ENCODE measurements at places on chromosomes 16 and 17.

- DNase-seq: no peak
These were observed 19.7 kb downstream of the TMEM235 start for GRCh38 chr17:78250891-78251772.

GRCh38 chr16:3677994-3678393 is 23.5 kb downstream of the DNASE1 start:
- no peak for DNase-seq

DNA sequence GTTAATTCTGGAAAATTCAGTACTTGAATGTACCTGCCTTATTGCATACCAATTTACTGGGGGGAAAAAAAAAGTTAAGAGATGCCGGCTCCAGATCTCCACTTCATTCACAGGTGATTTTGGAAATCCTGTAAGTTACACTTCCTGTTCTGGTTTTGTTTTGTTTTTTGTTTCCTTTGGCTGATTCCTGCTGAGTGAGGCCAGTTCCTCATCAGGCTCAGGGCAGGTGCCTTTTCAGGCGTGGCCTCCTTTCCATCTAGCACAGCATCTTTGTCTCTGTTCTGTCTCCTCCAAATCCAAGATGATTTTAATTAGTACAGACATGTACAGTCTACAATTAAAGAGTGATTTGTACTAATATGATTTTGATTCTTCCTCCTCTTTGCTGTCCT is 19.2 kb downstream of the CYB561 start:
- no peak for DNase-seq

DNA sequence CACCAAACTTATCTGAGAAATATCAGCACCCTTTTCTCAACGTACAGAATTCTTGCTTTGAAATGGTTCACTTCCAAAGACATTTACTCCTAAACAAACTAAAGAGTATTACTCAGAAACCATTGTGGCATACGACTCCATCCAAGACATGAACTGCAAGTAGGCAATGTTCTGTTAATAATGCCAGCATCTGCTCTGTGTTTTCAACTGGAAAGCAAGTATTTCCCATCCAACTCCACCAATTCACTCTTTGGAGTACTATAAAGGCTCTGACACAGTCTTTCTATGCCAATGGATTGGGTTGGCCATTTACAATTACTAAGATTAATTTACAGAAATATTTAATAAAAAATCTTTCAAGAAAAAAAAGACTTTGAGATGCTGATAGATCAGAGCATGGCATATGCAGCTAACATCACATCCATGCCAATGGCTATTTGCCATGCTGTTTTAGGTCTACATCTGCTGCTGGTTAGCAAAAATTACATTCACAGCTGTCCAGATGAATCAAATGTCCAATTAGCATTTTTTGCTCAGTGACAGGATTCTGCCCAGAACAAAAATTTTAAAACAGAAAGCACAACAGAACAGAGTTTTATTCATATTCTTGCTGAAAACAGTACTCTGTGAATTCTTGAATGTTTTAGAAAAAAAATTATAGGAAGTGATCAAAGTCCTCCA is 65.9 kb upstream of the HLF start:
- no peak for DNase-seq

DNA sequence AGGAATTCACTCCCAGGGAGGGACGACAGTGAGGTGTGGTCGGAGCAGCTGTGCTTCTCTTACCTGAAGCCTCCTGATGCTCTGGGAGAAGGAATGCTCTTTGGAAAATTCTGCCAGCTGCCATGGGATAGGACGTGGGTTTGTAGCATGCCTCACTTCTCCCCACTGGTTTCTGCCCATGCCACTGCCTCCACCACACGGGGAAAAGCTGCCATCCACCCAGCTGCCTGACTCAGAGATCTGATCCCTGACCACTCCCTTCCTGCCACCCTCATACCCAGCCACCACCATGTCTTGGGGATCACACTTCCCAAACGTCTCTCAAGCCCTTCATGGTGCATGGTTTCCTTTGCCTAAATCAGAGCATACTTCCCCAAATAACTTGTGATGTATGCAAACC is 80.0 kb downstream of the CPPED1 start:
- no peak for DNase-seq

GRCh38 chr16:21163576-21163975 is 5.1 kb downstream of the LDAF1 start:
- DNase-seq: no peak

DNA sequence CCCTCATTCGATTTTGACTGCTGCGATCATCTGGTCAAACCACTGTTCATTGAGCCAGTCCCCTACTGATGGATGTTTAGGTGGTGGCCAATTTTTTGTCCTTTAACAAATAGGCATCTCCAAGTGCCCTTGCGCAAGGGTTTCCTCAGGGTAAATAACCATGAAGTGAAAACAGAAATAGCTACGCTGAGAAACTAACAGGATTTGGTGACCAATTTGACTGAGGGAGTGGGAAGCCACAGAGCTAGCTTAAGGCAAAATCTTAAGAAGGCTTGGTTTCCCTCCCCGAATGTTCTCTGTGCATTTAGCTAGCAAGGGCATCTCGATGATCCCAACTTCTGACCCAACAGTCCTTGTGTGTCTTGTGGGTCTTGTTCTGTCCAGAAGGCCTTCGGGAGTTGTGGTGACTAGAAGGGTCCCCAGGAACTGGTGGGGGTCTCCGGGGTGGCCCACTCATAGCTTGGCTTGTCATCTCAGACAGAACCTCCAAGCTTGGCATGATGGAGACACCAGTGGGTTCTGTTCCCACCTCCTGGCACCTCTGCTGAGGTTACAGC is 117.2 kb downstream of the SOCS1 start:
- DNase-seq: no peak

GRCh38 chr17:1005361-1005946 is 8.5 kb downstream of the TIMM22 start:
- DNase-seq: no peak

DNA sequence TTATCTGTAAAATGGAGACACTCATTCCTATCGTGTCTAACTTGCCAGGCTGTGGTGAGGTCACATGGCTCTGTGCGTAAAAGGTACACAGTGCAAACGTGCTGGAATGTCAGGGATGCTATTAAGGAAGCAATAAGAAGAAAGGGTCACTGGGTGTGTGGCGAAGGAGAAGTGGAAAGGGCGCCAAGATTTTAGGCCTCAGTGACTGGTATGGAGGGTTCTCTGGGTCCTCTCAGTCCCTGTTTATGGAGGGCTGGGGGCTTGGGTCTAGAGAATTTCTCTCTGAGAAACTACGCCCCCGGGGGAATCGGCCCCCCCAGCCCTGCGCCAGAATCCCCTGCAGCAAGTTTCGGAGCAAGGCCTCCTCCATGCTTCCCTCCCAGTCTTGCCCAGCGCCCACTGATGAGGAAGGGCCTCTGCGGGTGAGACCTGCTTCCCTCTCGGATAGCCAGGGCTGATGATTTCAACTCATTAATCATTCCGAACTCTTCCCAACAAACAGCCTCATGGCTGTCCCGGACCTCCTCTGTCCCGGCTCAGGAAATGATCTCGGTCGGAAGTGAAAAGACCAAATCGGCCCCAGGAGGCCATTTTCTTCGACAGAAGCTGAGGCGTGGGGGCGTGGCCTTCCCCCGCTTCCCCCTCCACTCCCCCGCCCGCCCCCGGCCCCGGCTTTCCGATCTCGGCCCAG is 1.2 kb upstream of the HEXIM1 start:
- DNase-seq: no peak

- no peak for DNase-seq
These were observed 650 bp downstream of the KIAA0753 start for GRCh38 chr17:6639586-6640535.

GRCh38 chr17:3974138-3974687 is 10.0 kb upstream of the ATP2A3 start:
- no peak for DNase-seq

- DNase-seq: no peak
These were observed 9.5 kb downstream of the ACSF3 start for GRCh38 chr16:89103156-89103555.

GRCh38 chr17:44220213-44221083 is 973 bp upstream of the UBTF start:
- DNase-seq: no peak

GRCh38 chr17:38749223-38750043 is 1.3 kb upstream of the PCGF2 start:
- no peak for DNase-seq

DNA sequence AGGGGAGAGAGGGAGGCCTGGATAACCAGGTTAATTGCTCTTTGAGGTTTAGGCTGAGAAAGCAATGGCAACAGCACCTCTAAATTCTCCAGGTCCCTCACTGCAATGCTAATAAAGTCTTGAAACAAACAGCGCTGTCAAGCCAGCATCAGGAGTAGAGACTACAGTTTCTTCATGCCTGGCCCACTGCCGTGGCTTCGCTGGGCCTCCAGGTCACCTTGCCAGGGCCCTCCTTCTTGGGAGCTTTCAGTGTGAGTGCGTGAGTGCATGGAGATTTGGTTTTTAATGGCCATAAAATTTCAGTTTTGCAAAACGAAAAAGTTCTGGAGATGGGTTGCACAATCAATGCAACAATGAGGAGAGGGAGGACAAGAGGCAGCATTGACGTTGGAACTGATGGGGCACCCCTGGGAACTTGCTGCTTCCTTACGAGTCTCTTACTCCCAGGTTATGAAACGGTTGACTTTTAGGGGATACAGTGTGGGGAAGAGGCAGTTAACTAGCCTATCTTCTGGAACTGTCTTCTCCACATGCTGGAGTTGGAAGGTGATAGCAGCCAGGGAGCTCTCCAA is 229.4 kb downstream of the XYLT1 start:
- DNase-seq: no peak

DNA sequence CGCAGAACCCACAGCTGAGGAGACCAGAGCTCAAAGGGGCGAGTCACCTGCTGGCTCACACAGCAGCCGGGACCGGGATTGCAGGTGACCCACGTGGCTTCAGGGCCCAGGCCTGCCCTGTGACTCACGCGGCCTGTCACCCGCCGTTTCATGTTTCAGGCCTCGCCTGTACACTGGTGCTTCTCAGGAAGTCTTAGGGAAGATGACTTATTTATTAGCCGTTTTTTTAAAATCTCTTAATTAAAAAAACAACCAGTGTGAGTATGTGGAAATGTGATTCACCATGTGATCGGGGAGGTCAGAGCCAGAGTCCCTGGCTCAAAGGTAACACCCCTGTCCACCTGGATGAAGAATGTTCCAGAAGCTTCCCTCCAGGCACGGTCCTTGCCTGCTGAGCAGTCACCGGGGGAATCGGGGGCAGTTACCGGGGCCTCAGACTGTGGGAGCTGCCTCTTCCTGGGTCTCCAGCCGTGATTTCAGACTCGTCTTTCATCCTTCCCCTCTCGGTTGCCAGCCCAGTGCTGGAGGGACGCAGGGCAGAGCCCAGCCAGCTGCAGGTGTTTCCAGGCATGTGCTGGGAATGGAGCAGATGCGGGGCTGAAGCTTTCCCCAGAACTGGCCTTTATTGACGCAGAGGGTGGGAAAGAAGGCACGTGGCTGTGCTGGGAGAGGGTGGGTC is 49.3 kb downstream of the CMIP start:
- DNase-seq: no peak

- DNase-seq: no peak
These were observed 711 bp downstream of the ALYREF start for GRCh38 chr17:81890447-81891302.

GRCh38 chr16:17423221-17423620 is 47.5 kb downstream of the XYLT1 start:
- DNase-seq: no peak

- DNase-seq: no peak
These were observed 1.8 kb downstream of the ZBTB4 start for GRCh38 chr17:7477392-7478275.

GRCh38 chr16:65815707-65816106 is 550.8 kb upstream of the CDH5 start:
- no peak for DNase-seq

DNA sequence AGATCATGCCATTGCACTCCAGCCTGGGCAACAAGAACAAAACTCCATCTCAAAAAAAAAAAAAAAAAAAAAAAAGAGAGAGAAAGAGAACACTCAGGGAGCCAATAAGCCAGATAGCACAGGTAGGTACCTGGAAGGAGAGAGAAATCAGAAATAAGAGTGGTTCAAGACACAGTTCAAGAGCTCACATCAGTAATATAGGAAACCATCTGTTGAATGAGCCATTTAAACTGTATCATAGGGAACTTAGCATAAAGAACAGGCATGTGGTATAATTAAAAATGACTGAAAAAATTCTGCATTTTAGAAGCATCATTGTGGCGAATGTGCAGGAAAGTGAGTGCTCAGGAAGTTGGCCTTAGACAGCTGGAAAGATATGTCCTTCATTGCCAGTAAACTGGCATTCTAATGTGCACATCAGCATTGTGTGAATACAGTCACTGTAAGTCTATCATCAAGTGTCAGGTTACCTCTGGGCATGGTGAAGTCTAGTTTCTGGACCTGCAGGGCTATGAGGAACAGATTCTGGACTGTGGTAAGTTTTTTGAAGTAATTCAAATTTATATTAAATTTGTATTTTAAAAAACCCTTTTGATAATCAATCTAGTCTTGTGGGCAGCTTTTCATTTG is 20.4 kb downstream of the KRT12 start:
- DNase-seq: no peak

- no peak for DNase-seq
These were observed 33.1 kb upstream of the CRISPLD2 start for GRCh38 chr16:84786605-84787262.

GRCh38 chr16:14445937-14446715 is 183.9 kb downstream of the PARN start:
- no peak for DNase-seq

DNA sequence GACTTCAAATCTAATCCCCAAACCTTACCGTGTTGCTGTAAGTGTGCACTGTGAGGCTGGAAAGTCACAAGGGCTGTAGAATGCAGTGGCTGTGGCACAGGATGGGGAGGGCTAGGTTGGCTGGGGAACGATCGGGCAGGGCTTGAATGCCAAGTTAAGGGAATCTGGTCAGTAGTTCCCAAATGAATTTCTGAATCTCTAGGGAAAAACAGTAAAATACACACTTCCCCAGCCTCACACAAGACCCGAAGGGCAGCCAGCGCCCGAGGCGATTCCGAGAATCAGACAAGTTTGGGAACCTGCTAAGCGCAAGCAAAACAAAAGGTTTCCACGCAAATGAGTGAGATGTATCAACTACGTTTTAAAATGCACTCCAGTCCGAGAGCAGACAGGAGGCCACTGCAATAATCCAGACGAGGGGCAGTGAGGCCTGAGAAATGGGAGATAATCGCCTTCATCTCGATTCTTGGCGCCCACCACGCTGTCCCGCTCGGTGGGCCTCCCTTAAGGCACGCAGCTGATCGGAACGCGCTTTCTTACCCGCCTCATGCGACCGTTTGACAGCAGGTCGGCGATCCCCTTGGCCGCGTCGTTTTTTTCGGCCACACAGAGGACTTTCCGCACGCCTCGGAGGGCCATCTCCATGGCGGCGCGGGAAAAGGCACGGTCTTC is 599 bp downstream of the TOP3A start:
- DNase-seq: no peak

DNA sequence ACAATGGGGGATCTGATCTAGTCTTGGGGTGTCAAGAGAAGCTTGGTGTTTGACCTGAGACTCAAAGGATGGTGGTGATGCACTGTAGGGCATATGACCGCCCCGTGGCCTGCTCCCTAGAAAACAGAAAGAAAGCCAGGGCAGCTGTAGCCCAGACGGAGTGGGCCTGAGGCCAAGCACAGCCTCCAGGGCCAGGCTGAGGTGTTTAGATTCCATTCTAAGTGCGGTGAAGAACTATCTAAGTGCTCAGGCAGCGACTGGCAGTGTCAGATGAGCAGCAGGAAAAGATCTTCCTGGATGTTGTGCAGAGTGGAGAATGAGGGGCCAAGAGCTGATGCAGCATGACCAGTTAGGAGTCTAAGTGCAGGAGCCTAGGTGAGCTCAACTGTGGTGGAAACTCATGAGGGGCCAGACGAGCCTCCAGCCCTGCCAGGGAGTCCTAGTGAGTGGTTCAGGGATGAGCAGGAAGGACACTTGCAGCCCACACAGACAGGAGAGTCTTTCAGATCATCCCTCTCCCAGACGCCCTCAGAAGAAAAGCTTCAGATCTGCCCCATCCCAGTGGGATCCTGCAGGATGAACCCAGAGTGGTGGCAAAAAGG is 314.2 kb upstream of the CCL2 start:
- no peak for DNase-seq
